NCI-H187 treated with DMSO at 0.1 percent for 48 hours (cell line): ENCODE measurements at places on chromosomes 2 and 18.
A peak's percentile ranks its signal among the peaks of the same experiment; 100 is the strongest.

DNA sequence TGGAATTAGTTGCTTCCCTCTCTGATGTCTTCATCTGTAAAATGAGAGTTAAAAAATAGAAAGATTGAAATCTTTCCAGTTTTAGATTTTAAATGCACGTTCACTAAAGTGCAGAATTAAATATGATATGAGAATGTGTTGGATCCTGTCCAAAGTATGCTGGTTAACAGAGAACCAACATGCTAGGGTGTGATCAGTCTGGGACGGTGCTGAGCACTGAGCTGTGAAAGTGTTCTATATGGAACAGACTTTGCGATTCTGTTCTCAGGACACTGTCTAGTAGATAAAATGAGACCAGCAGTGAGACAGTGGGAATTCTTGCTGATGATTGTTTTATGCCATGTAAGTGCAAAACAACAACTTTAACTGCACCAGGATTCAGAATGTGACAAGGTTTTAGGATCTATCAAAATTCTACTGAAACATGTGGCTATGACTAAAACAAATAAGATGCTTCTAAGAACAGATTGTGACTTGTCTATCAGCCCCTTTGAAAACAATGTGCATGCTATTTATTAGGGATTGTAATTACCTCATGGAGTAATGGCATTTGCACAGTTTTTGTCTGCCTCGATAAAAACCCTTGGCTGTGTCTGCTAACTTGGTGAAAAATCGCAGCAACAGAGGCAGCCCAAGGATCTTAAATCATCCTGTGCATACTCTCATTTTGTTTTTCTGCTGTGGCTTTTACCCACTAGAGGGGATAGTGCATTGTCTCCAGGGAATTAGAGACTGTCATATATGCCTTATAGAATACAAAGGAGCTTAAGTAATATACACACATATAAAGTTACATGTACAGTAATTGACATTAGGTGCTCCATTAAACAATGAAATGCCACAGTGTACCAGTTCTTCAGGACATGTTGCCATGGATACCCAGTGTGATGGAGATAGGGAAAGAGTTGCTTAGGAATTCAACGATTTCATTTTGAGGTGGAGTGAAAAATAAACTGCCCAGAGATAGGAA, 55.1 kb downstream of the MAP3K20 start:
- no peak for DNase-seq

DNA sequence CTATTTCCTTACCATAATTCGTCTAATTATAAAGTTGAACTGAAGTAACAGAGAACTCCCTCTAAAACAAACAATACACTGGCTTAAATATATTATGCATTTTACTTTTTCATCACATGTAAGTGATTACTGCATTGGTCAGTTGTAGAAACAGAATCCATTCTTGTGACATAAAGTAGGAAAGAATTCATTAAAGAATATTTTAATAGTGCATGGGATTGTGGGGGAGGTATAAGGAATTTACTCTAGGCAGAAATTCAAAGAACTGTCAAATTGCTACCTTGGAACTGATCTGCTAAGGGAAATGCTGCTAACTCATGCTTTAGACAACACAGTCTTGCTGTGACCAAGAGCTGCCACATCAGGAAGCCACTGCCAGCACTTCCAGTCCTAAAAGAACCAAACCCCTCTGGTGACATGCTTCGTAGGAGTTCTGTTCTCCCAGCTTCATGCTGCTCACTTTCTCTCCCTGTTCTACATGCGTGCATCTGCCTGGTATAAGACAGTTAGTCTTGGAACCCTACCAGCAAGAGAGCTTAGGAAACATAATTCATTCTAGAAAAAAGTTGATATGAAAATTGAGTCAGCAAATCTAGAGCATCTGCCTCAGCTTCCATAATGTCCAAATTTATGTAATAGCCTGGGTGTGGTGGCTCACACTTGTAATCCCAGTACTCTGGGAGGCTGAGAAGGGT, 1137.6 kb upstream of the NXPH2 start:
- DNase-seq: no peak

DNA sequence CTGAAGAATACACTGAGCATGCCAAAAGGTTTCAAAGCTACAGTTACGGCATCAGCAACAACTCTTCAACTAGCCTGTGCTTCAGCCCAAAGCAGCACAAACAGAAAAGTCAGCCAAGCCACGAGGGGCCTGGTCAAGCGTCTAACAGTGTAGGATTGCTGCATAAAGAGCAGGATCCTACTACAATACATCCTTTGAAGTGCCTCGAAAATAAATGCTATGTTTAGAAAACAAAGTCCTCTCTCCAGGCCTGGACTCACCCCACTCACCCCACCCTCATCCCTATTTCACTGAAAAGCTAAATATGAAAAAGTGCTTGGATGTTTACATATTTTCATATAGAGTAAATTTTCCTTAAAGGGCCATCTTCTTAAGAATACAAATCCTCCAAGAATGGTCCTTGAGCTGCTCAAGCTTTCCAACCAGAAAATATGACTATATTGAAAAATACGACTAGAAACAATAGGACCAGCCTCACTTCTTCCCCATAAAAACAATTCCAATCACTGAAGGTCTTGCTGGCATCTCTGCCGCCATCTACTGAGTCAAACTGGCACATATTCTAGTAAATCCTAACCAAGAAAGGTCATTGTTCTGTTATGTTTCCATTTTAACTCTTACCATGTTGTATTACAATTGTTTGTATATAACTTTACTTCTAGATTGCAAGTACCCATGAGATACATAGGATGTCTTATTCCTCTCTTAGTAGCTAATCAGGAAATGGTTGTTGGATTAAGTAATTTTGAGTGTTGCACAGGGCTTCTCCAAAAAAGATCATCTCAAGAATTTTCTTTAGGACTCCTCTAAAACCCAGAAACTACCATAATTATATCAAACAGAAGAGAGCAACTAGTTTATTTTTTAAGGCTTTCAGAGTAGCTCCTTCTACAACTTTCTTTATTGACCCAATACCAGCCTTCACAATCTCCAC, 63.6 kb downstream of the CLHC1 start:
- peak; percentile 76 for DNase-seq

GRCh38 chr2:147027436-147027835, 817.4 kb upstream of the ACVR2A start:
- DNase-seq: no peak

DNA sequence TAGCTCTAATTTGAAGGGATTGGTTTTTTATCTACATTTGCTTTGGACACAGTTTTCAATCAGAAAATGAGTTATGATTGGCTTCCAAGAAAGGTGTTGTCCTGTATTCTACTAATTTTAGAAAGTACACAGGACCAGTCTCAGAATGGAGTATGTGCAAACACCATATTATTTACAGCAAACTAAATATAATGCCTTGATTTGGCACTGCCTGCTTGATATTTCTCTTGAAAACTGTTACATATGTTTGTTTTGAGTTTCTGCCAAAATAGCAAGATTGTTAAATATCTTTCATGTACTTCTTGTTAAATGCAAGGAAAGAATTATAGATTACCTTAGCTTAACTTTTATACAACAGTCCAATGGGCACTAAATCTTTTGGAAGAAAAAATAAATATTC, 694.9 kb downstream of the KCNJ3 start:
- DNase-seq: no peak

- no peak for DNase-seq
Measured at GRCh38 chr2:240994171-240994896, 4.1 kb upstream of the SNED1 start.

GRCh38 chr2:141766225-141766624, 364.6 kb downstream of the LRP1B start:
- DNase-seq: peak; percentile 19

DNA sequence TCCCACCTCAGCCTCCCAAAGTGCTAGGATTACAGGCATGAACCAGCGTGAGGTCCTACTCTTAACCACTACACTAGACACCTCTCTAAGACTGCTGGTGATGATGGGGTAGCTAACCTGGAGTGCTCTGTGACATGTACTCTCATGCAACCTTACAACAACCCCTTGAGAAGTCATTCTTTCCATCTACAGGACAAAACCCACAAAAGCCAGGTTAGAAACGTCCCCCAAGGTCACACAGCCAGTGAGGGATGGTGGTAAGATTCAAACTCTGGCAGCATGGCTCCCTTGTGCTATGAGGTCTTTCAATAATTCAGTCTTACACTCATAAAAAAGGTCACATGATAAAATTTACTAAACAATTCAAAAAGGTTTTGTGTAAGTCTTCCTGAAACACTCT, 94.8 kb upstream of the SERTAD2 start:
- no peak for DNase-seq

GRCh38 chr2:73036766-73037165, 34.7 kb downstream of the SFXN5 start:
- no peak for DNase-seq

- no peak for DNase-seq
Measured at GRCh38 chr2:1528273-1529064, 115.2 kb downstream of the TPO start.

DNA sequence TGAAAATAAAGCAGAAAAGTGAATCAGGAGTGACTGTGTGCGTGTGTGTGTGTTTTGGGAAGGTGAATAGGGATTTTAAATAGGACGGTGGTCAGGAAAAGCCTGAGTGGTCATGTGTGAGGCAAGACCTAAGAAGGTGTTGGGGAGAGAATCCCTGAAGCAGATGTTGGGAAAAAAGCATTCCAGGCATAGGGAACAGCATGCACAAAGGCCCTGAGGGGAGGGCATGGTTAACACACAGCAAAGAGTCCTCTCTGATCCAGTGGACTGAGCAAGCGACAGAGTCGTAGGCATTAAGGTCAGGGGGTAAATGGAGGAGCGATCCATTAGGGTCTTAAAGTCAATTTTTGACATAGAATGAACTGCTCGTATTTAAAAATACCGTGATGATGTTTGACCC, 34.0 kb upstream of the OTOS start:
- no peak for DNase-seq
